ENCODE measurements at places on chromosomes 4 and X.

DNA sequence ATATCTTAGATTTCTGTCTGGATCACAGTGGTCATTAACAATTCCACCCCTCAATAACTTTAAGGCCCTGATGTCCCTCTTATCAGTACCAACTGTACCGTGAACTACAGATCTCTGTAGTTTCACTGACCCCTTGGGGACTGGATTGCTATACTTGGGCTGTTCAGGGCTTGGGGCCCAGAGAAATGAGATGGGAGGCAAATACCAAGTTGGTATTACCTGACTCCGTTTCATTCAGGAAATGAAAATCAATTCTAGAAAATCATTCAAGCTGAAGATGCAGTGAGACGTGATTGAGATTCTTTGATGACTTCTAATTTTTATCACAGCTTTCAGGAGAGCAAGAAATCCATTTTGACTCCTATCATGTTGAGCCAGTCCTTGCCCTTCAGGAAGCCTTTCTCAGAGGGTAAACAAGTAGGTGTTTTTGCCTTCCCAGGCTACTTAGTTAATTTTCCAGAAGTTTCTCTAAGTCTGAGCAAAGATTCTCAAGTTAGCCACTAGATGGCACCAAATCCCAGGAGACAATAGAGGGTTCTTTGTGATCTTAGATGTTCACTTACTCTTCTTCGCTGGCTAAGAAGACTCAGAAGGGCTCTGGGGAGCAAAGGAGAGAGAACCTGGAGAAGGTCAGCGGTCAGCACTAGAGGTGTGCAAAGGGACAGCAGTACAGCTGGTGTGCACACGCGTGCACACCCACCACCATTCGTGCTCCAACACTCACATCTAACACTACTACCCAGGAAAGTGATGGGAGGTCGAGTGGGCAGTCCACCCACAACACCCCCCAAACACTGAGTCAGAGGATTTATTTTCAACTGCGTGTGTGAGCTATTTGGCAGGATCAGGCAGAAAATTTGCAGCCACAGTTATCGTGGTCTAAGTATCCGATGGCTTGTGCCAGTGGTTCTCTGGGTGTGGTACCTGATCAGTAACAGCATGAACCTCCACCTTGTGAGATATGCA, 7.4 kb downstream of the HNRNPH2 start:
- DNase-seq = peak; percentile 80

DNA sequence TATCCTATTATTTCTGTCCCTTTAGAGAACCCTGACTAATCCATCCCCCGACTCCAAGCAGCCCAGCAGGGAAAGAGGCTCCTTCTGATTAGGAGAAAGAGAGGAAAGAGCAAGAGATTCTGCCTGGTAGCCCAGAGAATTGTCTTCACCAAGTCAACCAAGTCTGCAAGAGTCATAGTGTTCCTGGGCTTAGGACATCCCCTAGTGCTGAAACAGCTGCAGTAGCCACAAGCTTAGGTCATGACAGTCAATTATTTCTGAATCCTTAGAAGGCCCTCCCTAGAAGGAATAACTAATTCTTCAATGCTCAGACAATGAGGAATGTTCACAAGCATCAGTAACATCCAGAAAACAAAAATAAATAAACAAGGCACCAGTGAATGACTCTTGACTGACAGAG, 480.3 kb upstream of the GRIA3 start:
- DNase-seq = no peak

- DNase-seq = peak; percentile 24
Observed at GRCh38 chrX:45385757-45386156, 185.1 kb upstream of the DIPK2B start.

DNA sequence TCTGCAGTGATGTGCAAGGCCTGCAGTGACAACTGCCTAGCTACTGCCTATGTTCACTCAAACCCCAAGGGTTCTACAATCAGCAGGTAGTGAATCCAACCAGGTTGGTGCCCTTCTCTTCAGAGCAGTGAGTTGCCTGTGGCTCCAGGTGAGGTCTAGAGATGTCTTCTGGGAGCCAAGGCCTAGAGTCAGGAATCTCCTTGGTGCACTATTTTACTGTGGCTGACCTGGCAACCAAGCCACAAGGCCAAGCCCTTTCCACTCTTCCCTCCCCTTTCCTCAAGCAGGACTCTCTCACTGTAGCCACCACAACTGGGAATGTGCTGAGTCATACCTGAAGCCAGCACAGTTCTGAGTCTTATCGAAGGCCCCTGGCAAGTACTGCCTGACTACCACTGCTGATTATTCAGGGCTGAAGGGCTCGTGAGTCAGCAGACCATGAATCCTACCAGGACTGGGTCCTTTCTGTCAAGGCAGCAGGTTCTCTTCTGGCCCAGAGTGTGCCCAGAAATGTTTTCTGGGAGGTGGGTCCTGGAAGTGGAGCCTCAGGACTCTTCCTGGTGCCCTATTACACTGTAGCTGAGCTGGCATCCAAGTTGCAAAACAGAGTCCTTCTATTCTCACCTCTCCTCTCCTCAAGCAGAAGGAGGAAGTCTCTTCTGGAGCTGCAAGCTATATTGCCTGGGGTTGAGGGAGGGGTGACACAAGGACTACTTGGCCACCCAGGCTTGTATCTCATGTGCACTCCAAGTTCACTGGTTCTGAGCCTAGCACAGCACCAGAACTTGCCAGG, 111.6 kb downstream of the BTC start:
- peak; percentile 98 for DNase-seq

DNA sequence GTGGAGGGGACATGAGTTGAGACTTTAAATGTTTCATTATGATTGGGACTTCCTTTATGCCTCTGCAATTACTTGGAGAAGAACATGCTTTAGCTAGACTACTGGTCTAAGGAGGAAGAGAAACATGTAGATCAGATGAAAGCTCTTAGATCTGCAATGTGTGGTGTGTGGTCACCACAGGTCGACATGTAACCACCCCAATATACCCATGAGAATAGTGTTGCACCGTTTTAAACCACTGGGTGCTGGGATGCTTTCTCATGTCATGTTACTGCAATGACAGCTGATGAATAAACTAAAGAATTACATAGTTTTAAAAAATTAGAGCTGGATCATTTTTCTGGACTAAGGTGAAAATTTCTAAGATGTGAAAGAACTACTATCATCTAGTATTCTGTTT, 1039.7 kb downstream of the RAPGEF2 start:
- no peak for DNase-seq

- no peak for DNase-seq
Observed at GRCh38 chr4:20046931-20047677, 204.6 kb upstream of the SLIT2 start.

DNA sequence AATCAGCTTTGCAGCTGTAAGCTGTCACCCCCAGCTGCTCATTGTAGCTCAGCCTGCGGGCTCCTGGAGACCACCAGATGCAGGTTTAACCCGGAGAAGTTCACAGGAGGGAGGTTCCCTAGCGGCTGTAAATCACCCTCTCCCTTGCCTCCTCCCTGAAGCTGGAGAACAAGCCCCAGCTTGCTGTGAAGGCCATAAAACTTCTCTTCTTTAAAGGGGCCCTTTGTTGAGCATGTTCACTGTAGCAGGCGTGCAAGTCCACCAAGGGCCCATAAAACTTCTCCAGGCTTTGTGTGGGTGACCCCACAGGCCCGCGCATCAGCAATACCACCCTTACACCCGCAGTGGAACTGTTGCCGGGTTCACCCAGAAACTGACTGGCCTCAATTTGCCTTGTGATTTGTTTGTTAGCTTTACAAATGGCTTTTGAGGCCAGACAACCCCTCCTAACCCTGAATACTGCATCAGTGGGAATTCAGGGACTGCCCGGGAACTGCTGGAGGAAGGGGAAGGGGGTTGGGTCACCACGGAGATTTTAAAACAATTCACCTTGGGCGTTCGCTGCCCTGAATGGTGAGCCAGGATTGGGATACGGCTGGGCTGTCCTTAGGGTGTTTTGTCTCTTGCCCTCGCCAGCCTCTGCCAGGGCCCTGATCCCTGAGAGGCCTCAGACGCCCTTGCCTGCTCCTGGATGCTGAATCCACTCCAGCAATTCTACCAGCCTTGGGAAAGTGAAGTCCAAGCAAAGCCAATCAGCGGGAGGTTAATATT, 49.5 kb upstream of the ATP6AP2 start:
- DNase-seq = no peak

DNA sequence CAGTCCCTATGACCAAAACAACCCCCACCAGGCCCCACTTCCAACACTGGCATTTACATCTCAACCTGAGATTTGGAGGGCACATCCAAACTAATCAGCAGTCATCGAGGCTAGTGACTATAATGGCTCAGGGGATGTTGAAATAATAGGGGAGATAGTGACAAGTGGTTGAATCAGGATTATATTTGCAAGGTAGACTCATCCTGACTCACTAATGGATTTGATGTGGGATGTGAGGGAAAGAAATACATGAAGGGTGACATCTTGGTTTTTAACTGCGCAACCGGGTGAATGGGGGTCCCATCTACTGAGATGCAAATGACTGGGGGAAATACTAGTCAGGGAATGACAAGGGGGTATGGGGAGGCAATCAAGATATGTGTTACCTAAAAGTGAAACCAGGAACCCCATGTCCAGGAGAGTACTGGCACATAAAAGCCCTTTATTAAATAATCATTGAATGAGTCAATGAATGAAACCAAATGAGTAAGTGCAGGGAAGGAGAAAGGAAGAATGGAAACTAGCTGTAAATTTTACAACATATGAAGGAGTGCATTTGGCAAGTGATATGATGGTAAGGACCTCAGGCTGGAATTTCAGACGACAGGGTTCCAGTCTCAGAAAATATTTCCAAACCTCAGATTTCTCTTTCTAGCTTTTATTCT, 78.3 kb downstream of the PARM1 start:
- no peak for DNase-seq

DNA sequence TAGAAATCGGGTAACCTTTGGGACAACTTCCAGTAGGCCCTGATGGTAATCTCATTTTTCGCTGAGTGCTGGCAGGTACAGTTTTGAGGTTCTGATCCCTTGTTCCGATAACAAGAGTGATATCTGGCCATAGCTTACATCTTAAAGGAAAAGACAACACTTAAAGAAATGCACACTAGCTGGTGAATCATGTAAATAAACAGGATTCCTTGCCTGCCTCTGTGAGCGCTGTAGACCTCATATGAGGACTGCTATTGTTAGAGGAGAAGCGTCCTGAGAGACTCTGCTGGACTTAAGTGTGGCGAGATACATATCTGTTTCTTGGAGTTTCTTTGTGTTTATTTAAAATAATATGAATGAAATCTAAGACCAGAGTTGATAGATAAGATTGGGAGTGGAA, 149.3 kb upstream of the SLC4A4 start:
- DNase-seq = peak; percentile 33

GRCh38 chr4:113260688-113261087, 211.2 kb downstream of the ANK2 start:
- no peak for DNase-seq

DNA sequence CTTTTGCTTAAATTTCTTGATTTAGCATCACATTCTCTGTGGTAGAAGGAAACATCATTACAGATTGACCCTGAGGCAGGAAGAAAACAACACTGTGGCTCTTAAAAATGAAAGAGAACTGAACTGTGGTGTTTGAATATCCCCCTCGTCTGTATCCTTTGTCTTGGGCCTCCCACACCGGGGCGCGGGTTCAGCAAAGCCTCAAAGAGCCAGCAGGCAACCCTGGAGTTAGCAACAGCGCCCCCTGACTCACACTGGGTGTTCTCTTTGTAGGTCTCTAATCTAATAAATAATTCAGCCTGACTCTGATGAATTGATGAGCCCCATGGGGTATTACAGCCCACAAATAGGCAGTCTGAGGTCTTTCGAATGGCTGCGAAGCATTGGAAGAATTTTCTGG, 46.1 kb upstream of the CTSO start:
- peak; percentile 18 for DNase-seq

DNA sequence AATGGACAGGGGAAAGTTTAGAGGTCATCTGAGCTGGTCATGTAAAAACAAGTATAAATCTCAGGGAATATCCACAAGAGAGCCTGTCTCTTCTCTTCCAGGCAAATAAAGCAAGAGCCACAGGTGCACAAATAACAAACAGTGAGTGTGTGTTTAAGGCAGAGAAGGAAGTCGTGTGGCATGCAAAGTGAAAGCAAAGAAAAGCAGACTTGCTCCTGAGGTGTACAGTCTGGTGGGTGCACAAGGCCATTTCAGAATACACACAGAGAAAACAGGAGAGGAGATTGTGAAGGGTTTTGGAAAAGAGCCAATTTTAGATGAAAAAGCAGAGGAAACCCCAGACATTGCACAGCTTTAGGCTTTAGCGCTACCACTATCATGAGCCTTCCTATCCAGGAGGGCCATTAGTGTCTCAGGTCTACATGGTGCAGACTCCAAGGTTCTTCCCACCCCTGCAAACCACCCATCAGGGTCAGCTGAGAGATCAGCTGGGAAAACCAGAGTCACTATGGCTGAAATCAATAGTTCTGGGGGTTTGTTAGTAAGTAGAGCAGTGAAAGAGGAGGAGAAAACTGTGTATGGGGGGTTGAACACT, 355.8 kb downstream of the KLHL4 start:
- no peak for DNase-seq

DNA sequence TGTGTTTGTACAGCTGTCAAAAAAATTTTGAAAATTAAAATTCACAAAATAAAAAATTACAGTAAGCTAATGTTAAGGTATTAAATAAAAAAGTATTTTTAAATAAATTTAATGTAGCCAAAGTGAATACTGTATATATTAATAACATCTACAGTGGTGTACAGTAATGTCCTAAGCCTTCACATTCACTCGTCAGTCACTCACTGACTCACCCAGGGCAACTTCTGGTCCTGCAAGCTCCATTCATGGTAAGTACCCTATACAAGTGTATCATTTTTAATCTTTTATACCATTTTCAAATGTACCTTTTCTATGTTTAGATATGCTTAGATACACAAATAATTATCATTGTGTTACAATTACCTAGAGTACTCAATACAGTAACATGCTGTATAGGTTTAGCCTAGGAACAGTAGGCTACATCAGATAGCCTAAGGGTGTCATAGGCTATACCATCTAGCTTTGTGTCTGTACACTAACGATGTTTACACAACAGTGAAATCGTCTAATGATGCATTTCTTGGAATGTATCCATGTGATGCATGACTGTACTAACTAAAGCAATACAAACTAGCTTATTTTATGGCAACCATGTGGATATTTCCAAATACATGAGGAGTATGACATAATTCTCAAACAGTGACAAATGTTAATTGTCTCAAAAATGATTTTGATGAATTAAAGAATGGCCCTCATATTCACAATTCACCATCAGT, 13.7 kb downstream of the DDX60 start:
- peak; percentile 60 for DNase-seq

DNA sequence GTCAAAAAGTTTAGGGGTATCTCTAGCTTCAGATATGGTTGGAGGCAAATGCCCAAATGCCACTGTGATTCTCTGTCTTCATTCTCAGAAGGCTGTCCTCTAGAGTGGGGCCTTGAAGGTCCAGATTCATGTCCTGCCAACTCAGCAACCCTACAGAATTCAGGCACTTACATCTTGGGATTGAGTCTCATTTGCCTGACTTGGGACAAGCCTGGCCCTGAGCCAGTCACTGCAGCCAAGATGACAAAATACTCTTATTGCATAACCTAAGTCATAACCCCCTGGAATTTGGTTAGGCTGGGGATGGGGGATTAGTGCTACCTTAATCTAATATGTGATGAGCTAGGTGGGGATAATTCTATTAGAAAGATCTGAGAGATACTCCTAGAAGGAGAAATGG, 100.5 kb downstream of the AREG start:
- DNase-seq = no peak
